OCI-M1 (cell line): ENCODE measurements at places on chromosomes 6 and 20.

- no peak for DNase-seq
These were observed 82.2 kb downstream of the TIAM2 start for GRCh38 chr6:155077331-155077730.

GRCh38 chr20:51958099-51959065 is 156.1 kb upstream of the SALL4 start:
- DNase-seq, result no peak

DNA sequence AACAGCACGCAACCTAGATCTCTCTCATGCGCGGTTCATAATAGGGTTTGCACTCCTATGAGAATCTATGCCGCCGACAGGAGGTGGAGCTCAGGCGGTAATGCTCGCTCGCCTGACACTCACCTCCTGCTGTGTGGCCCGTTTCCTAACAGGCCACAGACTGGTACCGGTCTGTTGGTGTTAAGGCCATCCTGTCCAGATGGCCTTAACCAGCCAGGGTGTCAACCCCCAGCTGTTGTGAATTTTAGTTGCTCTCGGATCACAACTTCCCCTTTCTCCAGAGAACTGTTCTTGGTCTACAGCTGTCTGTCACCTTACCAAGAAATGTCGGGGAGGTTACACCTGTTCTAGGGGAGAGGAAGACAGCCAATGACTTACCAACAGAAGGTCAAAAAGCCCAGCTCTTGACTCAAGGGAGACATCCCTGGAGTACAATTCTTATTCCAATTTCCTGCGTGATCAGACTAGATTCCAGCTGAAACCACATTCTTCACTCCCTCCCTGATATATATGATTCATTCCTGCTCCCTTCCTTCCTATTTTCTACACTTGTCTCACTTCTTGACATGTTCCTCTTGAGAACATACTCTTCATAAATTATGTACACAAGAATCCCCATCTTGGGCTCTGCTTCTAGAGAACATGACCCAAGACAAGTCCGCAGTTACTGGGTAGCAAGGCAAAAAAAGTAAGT is 23.1 kb upstream of the DNAAF9 start:
- DNase-seq, result peak; percentile 26

- DNase-seq, result no peak
These were observed 19.9 kb upstream of the MEP1A start for GRCh38 chr6:46773201-46773855.

GRCh38 chr20:34709044-34709830 is 5.1 kb downstream of the TP53INP2 start:
- peak; percentile 89 for DNase-seq

GRCh38 chr20:59955131-59955796 is 3.0 kb upstream of the CDH26 start:
- peak; percentile 64 for DNase-seq

GRCh38 chr20:10659651-10660601 is 13.9 kb downstream of the JAG1 start:
- DNase-seq, result no peak
